ENCODE measurements at places on chromosomes 5 and 9.

GRCh38 chr5:124199893-124200292 lies 546.5 kb downstream of the ZNF608 start:
- no peak for ATAC-seq

GRCh38 chr9:97406620-97407177 lies 5.2 kb upstream of the TDRD7 start:
- no peak for ATAC-seq

- ATAC-seq, result no peak
Measured at GRCh38 chr5:143126174-143127019, 277.1 kb downstream of the NR3C1 start.

DNA sequence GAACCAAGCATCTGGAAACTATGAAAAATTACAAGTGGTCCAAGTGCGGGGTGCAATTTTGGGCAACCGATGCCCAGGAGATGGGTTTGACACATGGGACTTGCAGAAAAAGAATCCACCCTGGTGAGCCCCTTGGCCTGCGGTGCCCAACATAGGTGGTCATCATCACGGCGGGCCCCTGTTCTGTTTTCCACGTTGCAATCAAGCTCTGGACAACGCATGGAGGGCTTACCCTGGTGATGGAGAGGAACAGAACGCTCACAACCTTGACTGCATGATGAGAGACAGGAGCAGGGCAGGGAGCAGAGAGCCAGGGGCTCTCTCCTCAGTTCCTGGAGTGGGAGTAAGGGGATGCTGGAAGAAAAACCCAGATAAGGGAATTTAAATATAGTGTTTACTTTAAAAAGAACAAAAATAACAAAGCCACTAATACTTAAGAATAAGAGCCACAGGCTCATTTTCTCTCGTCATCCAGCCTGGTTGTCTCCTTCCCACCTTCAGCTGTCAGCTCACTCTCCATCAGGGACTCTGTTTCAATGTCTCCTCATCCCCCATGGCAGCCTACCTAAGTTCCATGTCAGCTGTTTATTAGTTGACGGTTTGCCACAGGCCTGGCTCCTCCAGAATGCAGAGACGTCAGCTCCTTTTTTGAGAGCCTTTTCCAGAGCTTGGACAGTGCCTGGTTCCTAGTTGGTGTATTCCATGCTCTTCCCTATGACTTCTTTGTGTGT lies 172.1 kb downstream of the GADD45G start:
- no peak for ATAC-seq

DNA sequence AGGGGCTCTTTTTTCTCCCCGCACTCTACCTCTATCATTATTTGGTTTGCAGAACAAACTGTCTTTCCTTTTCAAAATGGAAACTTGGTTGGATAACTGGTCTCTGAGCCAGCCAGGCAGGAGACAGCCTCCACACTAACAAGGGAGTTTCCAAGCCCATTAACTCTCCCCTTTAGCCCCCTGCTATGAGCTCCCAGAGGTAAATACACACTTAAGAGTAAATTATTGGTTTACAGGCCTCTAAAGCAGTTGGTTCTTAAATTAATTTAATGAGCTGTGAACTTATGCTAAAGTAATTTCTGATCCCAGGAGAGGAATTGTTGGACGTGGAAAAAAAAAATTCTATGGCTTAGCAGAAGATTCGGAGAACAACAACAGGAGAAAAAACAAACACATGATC lies 30.3 kb downstream of the EPB41L4A start:
- ATAC-seq, result no peak

GRCh38 chr5:134003817-134004625 lies 754 bp downstream of the VDAC1 start:
- ATAC-seq, result peak; percentile 14

DNA sequence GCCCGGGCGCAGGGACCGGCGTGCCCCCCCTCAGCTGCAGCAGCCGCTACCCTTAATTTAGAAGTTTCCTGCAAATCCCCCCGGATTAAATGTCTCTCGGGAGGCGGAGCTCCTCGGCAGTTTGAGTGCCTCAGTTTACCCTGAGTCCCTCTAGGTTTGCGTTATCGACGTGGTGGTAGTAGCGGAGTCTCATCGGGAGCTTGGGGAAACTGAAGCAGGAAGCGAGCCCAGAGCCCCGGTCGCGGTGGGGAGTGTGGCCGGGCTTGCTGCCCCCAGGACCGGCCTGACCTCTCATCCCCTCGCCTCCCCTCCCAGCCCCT lies 529 bp upstream of the TPM2 start:
- ATAC-seq, result no peak

GRCh38 chr5:135208903-135209721 lies 175.1 kb upstream of the PITX1 start:
- ATAC-seq, result no peak

DNA sequence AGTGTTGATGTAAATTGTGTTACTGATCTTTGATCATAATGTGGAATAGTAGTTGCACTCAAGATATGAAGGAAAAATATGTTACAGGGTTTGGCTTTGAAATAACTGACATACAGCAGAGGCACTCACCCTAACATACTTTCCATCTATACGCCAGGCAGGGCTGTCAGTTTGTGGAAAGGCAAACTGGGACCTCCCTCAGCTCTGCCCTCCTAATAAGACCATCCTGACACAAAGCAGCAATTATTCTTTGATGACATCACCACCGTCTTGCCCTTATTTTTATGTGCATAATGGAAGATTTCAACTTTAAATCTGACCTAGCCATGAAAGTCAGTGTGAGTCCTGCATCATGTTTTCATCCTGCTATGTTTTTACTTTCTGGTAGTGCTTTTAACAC lies 42.9 kb downstream of the ITGA1 start:
- ATAC-seq, result no peak

DNA sequence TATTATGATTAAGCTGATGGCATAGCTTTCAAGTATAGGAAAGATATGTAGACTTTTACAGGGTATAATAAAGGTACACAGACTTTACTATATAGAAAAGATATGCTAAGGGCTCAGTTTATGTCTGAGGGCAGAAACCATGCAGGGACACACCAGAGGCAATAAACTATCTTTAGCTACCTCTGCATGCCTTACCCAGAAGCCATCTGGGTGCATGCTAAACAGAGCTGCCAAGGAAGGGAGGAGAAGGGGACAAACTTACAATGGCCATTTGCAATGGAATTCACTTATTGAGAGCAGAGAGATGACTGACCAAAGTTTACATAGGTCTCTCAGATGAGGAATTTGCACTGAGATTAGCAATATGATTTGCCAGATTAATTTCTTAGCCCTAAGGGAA lies 143.1 kb upstream of the NR4A3 start:
- ATAC-seq, result no peak

DNA sequence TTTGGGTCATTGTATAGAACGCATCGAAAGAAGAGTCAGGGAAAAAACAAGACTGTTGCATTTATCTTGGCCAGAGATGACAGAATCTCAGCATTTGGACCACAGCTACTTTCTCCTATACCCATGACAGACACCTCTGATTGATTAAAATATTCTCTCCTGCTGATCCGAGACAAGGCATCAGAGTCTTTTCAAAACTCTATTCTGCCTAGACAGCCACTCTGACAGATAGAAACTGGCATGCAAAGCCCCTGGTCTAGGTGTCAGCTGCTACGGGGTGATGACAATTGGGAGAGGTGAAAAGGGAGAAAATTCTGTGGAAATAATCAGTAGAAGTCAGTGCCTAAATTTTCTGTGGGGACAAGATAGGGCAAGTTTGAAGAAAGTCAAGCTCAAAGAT lies 152.2 kb downstream of the PIK3R1 start:
- no peak for ATAC-seq

- ATAC-seq, result no peak
Measured at GRCh38 chr5:179533907-179534306, 16.4 kb upstream of the RUFY1 start.

GRCh38 chr5:133475986-133476385 lies 136.4 kb downstream of the FSTL4 start:
- no peak for ATAC-seq

DNA sequence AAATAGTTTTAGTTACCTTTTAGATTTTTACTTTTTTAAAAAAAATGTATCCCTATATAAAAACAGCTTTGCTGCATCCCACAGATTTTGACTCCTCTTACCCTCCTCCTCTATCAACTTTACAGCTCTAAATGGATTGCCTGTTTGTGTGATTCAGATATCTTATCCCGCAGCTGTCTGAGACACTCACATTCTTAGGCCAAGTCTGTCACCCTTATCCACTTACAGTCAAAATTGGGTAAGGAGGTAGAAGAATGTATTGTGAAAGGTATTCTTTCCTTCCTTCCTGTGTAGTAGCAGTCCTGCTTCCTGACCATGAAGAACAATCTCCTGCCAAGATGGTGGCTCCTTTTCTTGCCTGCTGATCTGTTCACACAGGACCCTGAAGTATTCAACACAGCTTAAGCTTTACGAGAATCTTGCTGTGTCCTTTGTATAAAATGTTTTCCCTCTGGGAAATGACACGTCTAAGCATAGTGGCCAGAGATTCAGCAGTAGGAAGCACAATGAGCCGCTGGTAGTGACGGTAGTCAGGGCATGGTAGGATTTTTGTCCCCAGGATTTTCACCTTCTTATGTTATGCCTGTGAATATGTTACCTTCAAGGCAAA lies 67.7 kb upstream of the ST8SIA4 start:
- ATAC-seq, result no peak

GRCh38 chr9:112764344-112764743 lies 13.8 kb downstream of the SNX30 start:
- no peak for ATAC-seq

DNA sequence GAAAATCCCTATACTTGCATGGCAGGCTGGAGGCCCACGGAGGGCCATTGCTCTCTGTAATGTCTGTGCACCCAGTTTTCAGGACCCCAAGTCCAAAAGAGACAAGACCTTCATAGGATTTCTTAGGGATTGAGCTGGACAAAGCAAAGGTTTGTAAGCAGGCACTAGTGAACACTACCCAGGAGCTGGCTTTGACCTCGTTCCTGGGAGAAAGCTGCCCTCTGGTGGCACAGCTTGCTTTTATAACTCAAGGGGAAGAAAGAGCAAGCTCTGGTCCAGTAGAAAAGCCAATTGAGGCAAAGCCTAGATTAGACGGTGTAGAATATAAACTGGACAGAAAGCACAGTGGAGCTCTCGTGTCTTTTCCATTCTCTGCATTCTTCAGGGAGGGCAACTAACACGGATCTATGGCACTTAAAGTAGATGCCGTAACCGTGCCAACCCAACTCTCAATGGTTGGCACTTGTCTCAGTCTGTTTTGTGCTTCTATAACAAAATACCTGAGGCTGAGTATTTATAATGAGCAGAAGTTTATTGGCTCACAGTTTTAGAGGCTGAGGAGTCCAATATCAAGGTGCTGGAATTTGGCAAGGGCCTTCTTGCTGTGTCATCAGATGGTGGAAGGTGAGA lies 7.9 kb downstream of the GABRP start:
- ATAC-seq, result no peak

- no peak for ATAC-seq
Measured at GRCh38 chr5:7837403-7837802, 13.5 kb downstream of the CFAP90 start.

GRCh38 chr5:76404223-76405211 lies 1.4 kb downstream of the IQGAP2 start:
- peak; percentile 45 for ATAC-seq

DNA sequence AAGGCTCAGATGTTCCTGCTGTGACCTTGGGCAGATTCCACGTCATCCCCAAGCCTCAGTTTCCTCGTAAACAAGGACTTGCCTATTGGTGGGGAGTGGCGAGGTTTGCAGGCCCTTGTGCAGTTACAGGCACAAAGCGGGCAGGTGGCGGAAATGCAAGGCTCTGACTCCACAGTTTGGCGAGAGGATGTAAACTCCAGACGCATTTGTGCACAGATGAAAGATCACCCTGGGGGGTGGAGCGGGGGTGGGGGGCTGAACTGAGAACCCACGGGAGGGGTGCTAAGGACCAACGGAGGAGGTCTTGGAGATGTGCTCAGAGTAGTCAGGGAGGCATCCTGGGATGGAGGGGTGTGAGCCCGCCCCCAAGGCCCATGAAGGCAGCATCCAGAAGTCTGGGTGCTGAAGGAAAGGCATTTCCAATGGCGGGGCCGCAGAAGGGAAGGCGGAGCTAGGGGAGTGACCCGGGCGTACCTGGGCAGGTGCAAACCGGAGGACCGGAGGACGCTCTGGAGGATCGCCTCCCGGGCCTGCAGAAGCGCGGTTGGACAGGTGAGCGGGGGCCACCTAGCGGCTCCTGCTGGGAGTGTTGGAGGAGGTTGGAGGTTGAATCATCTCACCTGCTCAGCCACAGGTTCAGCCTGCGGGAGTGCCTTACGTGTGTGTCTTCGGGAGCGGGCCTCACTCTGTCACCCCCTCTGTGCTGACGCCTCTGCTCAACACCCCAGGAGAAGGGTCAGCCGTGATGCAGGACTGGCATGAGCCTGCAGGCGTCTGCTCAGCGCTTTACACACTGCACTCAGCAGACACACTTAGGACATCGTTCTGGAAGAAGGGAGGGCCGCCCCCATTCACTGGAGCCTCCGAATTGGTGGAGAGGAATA lies 1.9 kb upstream of the FIBCD1 start:
- ATAC-seq, result peak; percentile 81

GRCh38 chr9:96417661-96418082 lies 498 bp downstream of the ZNF367 start:
- no peak for ATAC-seq

GRCh38 chr5:124995421-124995820 lies 249.0 kb upstream of the ZNF608 start:
- ATAC-seq, result no peak

- no peak for ATAC-seq
Measured at GRCh38 chr5:137282216-137282615, 216.9 kb downstream of the SPOCK1 start.

DNA sequence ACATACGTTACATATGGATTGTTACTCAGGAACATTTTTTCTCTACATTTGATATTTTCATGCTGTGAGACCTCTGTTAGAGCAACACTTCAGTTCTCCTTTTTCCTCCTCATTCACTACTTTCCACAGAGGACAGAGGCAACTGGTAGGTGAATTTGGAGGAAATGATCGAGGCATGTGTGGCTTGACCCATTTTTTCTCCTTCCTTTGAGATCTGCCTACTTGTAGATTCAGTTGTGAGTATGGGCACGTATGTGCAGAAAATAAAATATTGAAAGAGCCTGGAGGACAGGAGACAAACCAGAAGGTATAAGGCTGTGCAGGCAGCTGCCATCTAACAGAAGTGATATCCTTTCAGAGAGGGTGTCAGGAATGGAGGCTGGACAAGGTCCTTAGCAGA lies 19.2 kb upstream of the KIF2A start:
- ATAC-seq, result no peak

GRCh38 chr9:14992516-14992915 lies 82.3 kb upstream of the FREM1 start:
- no peak for ATAC-seq

GRCh38 chr9:35002623-35003022 lies 13.1 kb downstream of the DNAJB5 start:
- ATAC-seq, result no peak

GRCh38 chr5:157312492-157312891 lies 46.6 kb downstream of the CYFIP2 start:
- ATAC-seq, result peak; percentile 96

DNA sequence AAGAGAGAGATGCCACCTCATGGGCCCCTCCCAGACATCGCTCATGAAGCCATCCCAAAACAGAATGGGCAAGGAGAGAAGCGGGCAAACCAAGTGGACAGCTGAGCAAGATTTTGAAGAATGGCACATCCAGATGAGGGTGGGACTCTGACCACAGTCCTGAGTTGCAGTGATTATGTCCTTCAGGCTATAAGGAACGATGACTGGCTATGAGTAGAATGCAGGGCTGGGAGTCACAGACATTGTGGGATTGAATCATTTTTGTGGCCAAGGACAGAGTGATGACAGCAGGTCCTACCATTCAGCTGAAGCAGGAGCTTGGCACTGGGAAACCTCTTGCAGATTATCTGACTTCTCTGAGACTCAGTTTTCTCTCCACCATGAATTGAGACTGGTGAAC lies 245.7 kb upstream of the SLC30A5 start:
- ATAC-seq, result no peak
